ENCODE measurements at places on chromosomes 16 and 17. TPM values are rescaled to one million over a fixed set of nuclear protein-coding genes. Genes with fewer than 3 reads are reported as not detected.

- peak overlapping the region; percentile 97 for H3K27ac ChIP-seq
- peak overlapping the region; percentile 6 for H3K4me3 ChIP-seq
- no peak for DNase-seq
- no peaks in the 10 kb centered on the region for H3K36me3 ChIP-seq
- H3K4me1 ChIP-seq: peaks cover 14% of the 10 kb centered on the region
- no peaks in the 10 kb centered on the region for H3K27me3 ChIP-seq
Measured at GRCh38 chr16:4313563-4314531, 2.0 kb upstream of the GLIS2 start.

Gene KRTAP4-6
- total RNA-seq: not detected

Gene KRTAP2-1
- not detected for total RNA-seq

Gene OR4D1
- total RNA-seq: not detected

GRCh38 chr17:35903451-35903850, 23.3 kb upstream of the CCL5 start:
- no peak for DNase-seq
- no peak overlapping the region for H3K27ac ChIP-seq
- no peak overlapping the region for H3K4me3 ChIP-seq

DNA sequence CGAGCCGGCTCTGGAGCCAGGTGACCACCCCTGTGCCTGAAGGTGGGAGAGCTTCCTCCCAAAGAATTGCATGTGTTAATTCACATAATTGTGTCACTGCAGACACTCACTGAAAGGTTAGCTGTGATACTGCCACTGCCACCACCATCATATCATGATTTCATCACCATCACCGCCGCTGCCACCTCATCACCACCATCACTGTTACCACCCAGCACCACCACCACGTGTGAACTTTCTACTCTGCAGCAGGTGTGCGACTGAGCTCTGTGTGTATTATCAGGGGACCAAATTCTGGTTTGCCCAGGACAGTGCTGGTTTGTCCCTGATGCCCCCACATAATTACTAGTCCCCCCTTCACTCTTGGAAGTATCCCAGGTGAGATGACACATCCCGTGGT, 15.2 kb downstream of the BCAR1 start:
- no peak for DNase-seq
- peaks cover 20% of the 10 kb centered on the region for H3K4me1 ChIP-seq
- H3K27ac ChIP-seq: no peak overlapping the region
- H3K4me3 ChIP-seq: no peak overlapping the region

DNA sequence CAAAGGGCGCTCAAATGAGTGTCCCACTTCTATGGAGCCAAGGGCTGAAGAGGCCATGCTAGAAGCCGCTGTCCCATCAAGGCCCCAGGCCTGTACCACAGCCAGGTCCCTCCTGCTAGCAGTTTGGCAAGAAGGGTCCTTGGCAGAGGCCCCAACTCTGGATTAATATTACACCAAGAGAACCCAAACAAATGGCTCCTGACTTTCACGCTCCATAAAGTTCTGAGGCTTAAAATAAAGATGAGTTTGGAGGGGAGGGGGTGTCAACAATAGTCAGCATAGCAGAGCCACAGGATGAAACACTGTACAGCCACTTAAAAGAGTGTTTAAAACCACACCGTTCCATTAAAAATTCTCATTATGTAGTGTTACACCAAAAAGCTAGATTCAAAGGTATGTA, 30.5 kb downstream of the CUEDC1 start:
- no peaks in the 10 kb centered on the region for H3K36me3 ChIP-seq
- H3K4me1 ChIP-seq: no peaks in the 10 kb centered on the region
- no peaks in the 10 kb centered on the region for H3K27me3 ChIP-seq
- H3K4me3 ChIP-seq: no peak overlapping the region

Gene PIMREG
- total RNA-seq: not detected

DNA sequence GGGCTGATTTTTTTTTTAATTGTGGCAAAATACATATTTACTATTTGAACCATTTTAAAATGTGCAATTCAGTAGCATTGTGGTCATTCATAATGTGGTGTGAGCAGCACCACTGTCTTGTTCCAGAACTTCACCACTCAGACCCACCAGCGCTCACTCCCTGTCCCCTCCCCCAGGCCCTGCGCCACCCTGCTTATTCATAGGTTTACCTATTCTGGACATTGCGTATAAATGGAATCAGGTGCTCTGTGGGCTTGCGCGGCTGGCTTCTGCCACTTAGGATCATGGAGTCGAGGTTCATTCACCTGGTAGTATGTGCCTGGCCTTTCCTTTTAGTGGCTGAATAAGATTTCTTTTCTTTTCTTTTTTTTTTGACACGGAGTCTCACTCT, 59.4 kb downstream of the NT5M start:
- H3K27ac ChIP-seq: peak overlapping the region; percentile 64
- H3K27me3 ChIP-seq: no peaks in the 10 kb centered on the region
- no peaks in the 10 kb centered on the region for H3K36me3 ChIP-seq
- H3K4me3 ChIP-seq: no peak overlapping the region

GRCh38 chr17:48439110-48439850, 9.3 kb upstream of the SKAP1 start:
- H3K27me3 ChIP-seq: no peaks in the 10 kb centered on the region
- no peaks in the 10 kb centered on the region for H3K36me3 ChIP-seq
- no peak overlapping the region for H3K4me3 ChIP-seq
- H3K4me1 ChIP-seq: no peaks in the 10 kb centered on the region
- no peak for DNase-seq

DNA sequence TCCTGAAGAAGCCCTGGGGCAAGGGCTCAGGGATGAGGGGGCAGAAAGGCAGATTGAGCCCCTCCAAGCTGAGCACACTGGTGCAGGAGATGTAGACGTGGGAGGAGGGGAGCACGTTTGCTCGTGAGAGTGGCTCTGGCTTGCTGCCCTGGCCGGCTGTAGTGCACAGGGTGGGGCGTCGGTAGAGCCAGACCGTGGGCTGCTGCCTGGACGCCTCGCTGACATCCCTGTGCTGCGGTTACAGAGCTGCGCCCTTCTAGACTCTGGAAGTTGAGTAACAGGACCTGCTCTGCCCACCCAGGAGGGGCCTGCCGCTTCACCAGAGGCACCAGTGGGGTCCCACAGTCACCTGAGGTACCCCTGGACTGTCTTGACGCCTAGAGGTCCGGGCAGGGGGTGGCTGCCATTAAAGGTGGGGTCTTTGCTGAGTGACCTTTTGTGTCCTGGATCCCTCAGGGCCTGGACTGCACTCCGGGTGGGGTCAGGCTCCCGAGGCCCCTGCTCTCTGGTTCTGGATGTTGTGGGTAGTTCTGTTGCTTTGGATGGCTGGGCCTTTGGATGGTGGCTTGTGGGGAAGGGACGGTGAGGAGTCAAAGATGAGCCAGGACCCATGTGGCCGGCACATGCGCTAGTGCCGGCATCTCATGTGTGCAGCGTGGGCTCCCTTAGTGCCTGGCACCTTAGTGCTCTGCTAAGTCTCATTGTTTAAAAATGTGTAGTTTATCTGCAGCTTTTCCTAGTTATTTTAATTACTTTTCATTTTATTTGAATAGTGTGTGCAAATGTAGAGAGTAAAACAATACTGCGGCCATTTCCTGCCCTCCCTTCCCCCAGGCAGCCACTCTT, 41.7 kb downstream of the PGS1 start:
- peak overlapping the region; percentile 15 for H3K4me3 ChIP-seq
- DNase-seq: no peak
- H3K27me3 ChIP-seq: no peaks in the 10 kb centered on the region
- peak overlapping the region; percentile 79 for H3K27ac ChIP-seq
- no peaks in the 10 kb centered on the region for H3K36me3 ChIP-seq
- H3K4me1 ChIP-seq: no peaks in the 10 kb centered on the region

Gene RBL2
- 123 TPM for total RNA-seq

DNA sequence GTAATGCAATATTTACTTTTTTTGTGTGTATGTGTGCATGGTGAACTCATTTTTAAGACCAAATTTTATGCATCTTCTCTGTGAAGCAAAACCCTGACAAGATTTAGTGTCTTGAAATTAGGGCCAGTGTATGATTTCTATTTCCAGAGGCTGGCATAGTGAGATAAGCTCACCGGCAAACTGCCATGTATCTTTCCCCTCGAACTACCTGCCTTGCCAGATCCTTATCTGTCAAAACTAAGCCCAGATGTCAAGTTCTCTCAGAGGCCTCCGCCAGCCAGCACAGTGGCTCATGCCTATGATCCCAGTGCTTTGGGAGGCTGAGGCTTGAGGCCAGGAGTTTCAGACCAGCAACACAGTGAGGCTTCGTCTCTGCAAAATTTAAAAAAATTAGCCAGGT, 10.0 kb downstream of the USP32 start:
- no peaks in the 10 kb centered on the region for H3K4me1 ChIP-seq
- no peak overlapping the region for H3K4me3 ChIP-seq
- no peaks in the 10 kb centered on the region for H3K36me3 ChIP-seq

- no peak overlapping the region for H3K4me3 ChIP-seq
- no peak for DNase-seq
- no peaks in the 10 kb centered on the region for H3K27me3 ChIP-seq
- H3K4me1 ChIP-seq: no peaks in the 10 kb centered on the region
Measured at GRCh38 chr17:57451191-57451590, 194.9 kb downstream of the MSI2 start.

DNA sequence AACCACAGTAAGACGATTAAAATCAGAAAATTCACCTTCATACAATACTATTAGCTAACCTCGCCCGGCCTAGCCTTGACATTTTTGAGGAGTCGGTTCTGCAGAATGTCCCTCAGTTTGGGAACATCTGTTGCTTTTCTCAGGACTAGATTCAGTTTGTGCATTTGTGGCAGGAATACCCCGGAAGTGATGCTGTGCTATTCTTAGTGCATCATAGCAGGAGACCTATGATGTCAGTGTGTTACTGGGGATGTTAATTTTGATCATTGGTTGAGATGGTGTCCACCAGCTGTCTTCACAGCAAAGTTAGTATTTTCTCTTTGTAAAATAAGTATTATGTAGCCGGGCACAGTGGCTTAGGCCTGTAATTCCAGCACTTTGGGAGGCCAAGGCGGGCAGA, 21.5 kb upstream of the HELZ start:
- H3K4me1 ChIP-seq: no peaks in the 10 kb centered on the region

DNA sequence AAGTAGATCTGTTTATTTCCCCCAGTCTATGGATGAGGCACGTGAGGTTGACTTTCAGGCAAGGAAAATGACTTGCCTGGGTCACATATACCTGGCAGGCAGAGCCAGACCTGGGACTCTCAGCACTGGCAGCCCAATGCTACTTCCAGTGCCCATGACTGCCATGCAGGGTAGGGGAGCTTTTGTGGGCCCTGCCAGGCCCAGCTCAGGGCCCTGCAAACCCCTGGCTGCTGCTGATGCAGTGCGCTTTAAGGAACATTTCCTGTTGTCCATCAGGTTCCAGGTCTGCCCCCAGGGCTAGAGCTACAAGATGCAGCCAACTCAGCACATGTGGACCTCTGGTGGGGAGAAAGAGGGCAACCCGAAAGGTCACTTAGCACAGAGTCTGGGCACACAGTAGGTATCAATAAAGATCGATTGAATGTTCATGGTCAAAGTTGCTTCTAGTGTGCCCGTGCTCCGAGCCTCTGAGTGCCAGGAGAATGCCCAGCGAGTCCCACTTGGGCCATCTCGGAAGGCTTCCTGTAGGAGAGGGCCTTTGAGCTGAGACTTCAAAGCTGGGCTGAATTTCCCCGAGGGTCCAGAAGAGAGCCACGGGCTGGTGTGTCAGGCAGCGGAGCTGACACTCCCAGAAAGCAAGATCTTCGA, 513 bp upstream of the TBX21 start:
- H3K4me1 ChIP-seq: peaks cover 7% of the 10 kb centered on the region
- no peaks in the 10 kb centered on the region for H3K36me3 ChIP-seq
- H3K27me3 ChIP-seq: peaks cover 5% of the 10 kb centered on the region

- H3K36me3 ChIP-seq: peaks cover 7% of the 10 kb centered on the region
- no peak overlapping the region for H3K4me3 ChIP-seq
- no peaks in the 10 kb centered on the region for H3K4me1 ChIP-seq
- peak overlapping the region; percentile 22 for H3K27ac ChIP-seq
- H3K27me3 ChIP-seq: no peaks in the 10 kb centered on the region
Measured at GRCh38 chr16:70561623-70562022, 38.0 kb downstream of the SF3B3 start.

DNA sequence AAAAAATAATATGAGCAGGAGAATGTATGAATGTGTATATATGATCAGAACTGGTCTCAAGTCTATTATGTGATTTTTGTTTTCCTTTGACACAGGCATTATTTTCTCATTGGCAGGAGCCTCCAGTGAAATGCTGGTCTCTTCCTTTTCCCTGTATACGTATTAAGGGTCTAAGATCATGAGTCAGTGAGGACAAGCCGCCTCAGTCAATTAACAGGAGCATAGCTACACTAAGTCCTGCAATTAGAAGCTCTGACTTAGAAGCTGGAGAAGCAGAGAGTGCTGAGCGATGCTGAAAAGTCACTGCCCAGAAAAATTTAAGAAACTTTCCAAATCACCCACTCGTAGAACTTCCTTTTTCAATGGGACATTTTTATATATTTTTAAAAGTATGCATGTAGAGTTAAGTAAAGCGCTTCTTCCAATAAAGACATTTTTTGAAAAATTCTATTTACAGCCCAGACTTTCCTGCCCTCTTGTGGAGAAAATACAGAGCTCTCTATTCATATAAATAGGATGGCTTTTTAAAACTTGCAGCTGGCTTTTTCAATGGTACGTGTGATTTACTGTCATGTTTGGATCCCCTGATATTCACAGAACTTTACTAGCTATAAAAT, 70.2 kb upstream of the PSMD7 start:
- H3K36me3 ChIP-seq: no peaks in the 10 kb centered on the region
- H3K27me3 ChIP-seq: no peaks in the 10 kb centered on the region
- H3K4me3 ChIP-seq: no peak overlapping the region
- H3K27ac ChIP-seq: no peak overlapping the region
- no peaks in the 10 kb centered on the region for H3K4me1 ChIP-seq

Gene TOB1
- total RNA-seq: 145 TPM

Gene PRSS36
- 0.98 TPM for total RNA-seq

- no peaks in the 10 kb centered on the region for H3K27me3 ChIP-seq
- no peaks in the 10 kb centered on the region for H3K4me1 ChIP-seq
- DNase-seq: no peak
- H3K36me3 ChIP-seq: peaks cover 49% of the 10 kb centered on the region
- peak overlapping the region; percentile 46 for H3K27ac ChIP-seq
- H3K4me3 ChIP-seq: no peak overlapping the region
Measured at GRCh38 chr17:8143581-8144400, 8.4 kb downstream of the PER1 start.

- H3K36me3 ChIP-seq: no peaks in the 10 kb centered on the region
- no peaks in the 10 kb centered on the region for H3K27me3 ChIP-seq
- no peak for DNase-seq
- H3K4me3 ChIP-seq: no peak overlapping the region
Measured at GRCh38 chr16:49629851-49630250, 226.1 kb downstream of the ZNF423 start.

Gene OGFOD1
- total RNA-seq: 25.2 TPM

- H3K27ac ChIP-seq: peak overlapping the region; percentile 94
- DNase-seq: no peak
- no peaks in the 10 kb centered on the region for H3K36me3 ChIP-seq
Measured at GRCh38 chr17:81387100-81388090, 7.9 kb upstream of the BAHCC1 start.

GRCh38 chr16:66948134-66948836, 12.8 kb upstream of the CES3 start:
- H3K27me3 ChIP-seq: no peaks in the 10 kb centered on the region
- DNase-seq: no peak
- no peak overlapping the region for H3K27ac ChIP-seq
- H3K36me3 ChIP-seq: no peaks in the 10 kb centered on the region

GRCh38 chr16:22188595-22189442, 17.3 kb upstream of the EEF2K start:
- H3K4me1 ChIP-seq: peaks cover 9% of the 10 kb centered on the region
- H3K36me3 ChIP-seq: no peaks in the 10 kb centered on the region
- DNase-seq: peak; percentile 79
- H3K4me3 ChIP-seq: peak overlapping the region; percentile 68
